ENCODE measurements at places on chromosomes 1 and 21.

GRCh38 chr1:33377756-33378155, 53.1 kb downstream of the PHC2 start:
- DNase-seq: no peak

- DNase-seq: no peak
These were observed 284.5 kb upstream of the USP25 start for GRCh38 chr21:15445327-15445726.

- DNase-seq: no peak
These were observed 4.8 kb upstream of the LRRC8B start for GRCh38 chr1:89519779-89520358.

- DNase-seq: no peak
These were observed 55.1 kb downstream of the PCBP3 start for GRCh38 chr21:45698493-45699184.

GRCh38 chr1:116870300-116870699, 39.4 kb upstream of the PTGFRN start:
- DNase-seq: no peak

- DNase-seq: no peak
These were observed 14.4 kb upstream of the TTC39A start for GRCh38 chr1:51344602-51345299.

DNA sequence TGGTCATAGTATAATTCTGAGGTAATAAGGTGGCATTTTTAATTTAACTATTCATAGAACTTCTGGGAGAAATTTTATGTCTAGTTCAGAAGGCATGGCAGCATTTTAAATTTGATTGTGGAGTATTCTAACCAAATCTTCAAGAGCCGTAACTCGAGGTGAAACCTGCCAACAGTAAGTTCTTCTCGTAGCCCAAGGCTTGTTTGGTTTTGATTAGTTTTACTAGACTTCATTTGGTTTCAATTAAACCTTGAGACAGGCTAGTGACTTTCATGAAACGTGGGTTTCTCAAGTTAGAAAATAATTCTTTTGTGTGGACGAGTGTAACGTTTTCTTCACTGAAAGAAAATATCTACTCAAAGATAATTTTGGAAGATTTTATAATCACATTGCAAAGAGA, 395.5 kb downstream of the USP25 start:
- DNase-seq: no peak
